Activated T-helper 17 cell treated with anti-CD3 and anti-CD28 coated beads, Interleukin-2, amount 50 U/mL, for 72 hours (primary cell): ENCODE measurements at places on chromosomes 11 and 22.

DNA sequence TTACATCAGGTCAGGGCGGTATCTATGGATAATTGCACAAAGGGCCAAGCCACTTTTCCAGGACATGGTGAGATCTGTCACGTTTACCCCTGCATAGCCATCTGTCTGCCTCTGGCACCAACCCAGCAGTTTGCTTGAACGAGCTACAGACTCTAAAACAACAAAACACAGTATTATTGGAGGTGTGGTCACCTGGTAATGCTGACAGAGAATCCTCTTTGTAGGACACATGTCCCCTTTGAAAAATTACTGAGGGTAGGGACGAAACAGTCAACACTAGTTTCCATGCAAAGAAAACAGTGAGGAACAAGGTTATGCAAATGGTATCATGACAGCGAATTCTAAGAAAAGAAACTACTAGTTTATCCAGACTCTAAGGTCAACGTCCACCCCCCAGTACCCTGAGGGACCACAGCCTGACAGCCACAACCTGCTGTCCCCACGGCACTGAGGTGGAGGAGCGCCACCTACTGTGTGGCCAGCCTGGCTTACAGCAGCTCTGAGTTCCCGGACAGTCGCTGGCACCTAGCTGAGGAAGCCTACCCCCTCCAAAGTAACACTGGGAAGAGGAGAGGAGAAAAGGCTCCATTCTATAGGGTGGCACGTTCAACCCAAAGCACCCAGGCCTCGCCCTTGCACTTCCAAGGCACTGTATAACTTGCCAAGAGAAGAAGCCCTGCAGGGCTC lies 117.4 kb upstream of the BID start:
- H3K36me3 ChIP-seq: peaks cover 85% of the 10 kb centered on the region
- no peaks in the 10 kb centered on the region for H3K4me1 ChIP-seq
- H3K27ac ChIP-seq: no peak overlapping the region
- H3K27me3 ChIP-seq: no peaks in the 10 kb centered on the region

DNA sequence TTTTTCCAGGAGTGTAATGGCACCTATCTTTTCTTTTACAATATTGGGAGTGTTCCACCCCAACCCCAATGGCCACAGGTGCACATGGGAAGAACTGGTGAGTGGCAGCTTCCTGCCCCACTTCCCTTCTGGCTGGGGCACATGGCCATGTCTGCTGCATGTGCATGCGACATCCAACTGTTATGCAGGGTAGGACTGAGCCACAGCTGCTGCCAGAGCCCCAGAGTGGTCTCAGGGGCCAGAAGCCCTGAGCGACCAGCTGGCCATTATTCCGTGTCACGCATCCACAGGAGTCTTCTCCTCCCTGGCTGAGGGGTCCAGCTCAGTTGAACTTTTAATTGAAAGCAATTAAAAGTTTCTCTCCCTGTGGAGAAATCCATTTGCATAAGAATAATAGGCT lies 8.7 kb upstream of the GLYAT start:
- H3K27me3 ChIP-seq: peaks cover 22% of the 10 kb centered on the region
- ATAC-seq: no peak
- H3K4me3 ChIP-seq: no peak overlapping the region
- H3K36me3 ChIP-seq: no peaks in the 10 kb centered on the region
- no peak overlapping the region for H3K27ac ChIP-seq

GRCh38 chr11:103013421-103013820 lies 57.9 kb upstream of the MMP13 start:
- no peak for ATAC-seq
- H3K36me3 ChIP-seq: no peaks in the 10 kb centered on the region
- no peak overlapping the region for H3K4me3 ChIP-seq
- peaks cover 13% of the 10 kb centered on the region for H3K27me3 ChIP-seq
- no peaks in the 10 kb centered on the region for H3K4me1 ChIP-seq
- no peak overlapping the region for H3K27ac ChIP-seq

GRCh38 chr11:79333355-79333754 lies 107.5 kb downstream of the TENM4 start:
- H3K27me3 ChIP-seq: peaks cover 4% of the 10 kb centered on the region
- no peak for ATAC-seq
- no peaks in the 10 kb centered on the region for H3K36me3 ChIP-seq
- no peak overlapping the region for H3K4me3 ChIP-seq

DNA sequence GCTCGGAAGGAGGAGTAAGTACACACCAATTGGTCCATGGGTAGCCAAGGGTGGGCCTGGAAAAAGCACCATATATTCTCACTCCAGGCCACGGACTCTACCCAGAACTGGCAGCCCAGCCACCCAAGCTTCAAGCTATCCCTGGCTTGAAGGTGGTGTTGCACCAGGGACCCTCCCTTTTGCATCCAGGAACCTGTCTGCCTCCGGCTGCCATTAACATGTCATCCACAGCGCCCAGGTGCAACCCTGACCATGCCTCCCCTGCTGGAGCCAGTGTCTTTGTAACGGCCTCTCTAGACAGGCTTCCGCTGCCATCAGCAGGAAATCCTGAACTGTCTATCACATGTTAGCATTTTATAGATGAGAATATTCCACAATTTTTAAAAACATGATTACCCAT lies 2158.5 kb upstream of the RAG2 start:
- no peaks in the 10 kb centered on the region for H3K36me3 ChIP-seq
- no peaks in the 10 kb centered on the region for H3K27me3 ChIP-seq
- H3K4me1 ChIP-seq: no peaks in the 10 kb centered on the region
- no peak overlapping the region for H3K27ac ChIP-seq
- no peak for ATAC-seq

DNA sequence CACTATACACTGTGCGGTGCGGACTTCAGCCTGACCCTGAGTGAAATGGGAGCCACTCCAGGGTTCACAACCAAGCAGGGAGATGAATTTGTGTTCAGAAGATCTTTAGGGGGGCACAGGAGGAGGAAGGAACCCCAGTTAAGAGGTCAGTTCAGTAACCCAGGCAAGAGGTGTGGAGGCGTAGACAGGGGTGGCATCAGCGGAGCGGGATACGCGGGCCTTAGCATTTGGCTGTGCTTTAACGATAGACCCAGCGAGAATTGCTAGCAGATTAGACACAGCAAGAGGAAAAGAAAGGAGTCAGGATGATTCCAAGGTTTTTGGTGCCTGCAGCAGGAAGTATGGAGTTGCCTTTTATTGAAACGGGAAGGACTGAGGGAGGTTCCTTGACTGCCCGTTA lies 46.8 kb downstream of the CTTN start:
- peaks cover 7% of the 10 kb centered on the region for H3K36me3 ChIP-seq
- H3K4me1 ChIP-seq: no peaks in the 10 kb centered on the region
- no peak overlapping the region for H3K4me3 ChIP-seq
- no peak overlapping the region for H3K27ac ChIP-seq
